ENCODE measurements at places on chromosomes 13 and 19. TPM values are rescaled to one million over a fixed set of nuclear protein-coding genes. Genes with fewer than 3 reads are reported as not detected.

GRCh38 chr13:108527844-108528243, 101.6 kb upstream of the MYO16 start:
- no peaks in the 10 kb centered on the region for H3K36me3 ChIP-seq
- no peaks in the 10 kb centered on the region for H3K27me3 ChIP-seq
- no peak overlapping the region for H3K4me3 ChIP-seq
- no peaks in the 10 kb centered on the region for H3K4me1 ChIP-seq
- H3K27ac ChIP-seq: no peak overlapping the region
- no peak for DNase-seq

DNA sequence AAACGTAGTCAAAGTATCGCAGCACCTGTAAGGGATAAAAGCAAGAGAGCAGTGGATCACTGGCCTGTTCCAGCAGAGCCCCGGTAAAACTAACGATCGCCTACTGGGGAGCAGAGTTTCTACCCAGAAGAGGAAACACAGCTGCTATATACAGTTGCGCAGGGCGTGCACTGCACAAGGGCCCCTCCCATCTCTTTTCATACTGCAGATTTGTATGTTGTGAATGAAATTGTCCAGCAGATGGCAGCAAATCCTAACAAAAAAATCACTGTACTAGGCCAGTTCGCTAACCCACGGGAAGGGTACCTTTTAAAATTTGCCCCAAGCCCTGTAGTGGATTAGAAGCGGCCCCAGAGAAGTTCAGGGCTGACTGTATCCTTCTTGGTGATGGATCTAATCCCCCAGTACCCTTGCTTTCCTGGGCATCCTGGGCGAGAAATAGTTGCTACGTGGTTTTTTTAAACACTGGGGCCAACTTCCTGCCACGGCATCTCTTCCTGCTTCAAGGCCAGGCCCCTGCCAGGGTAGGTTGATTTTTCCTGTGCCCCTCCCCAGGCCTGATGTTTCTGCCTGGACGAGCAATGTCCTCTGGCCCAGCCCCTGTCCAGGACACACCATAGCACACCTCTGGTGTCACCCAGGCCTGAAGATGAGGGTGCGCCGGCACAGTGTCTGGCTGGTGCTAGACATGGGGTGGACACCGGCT, 127.0 kb downstream of the IER2 start:
- H3K4me3 ChIP-seq: no peak overlapping the region
- peaks cover 21% of the 10 kb centered on the region for H3K36me3 ChIP-seq
- DNase-seq: peak; percentile 61
- H3K27me3 ChIP-seq: no peaks in the 10 kb centered on the region
- no peak overlapping the region for H3K27ac ChIP-seq
- H3K4me1 ChIP-seq: no peaks in the 10 kb centered on the region

- no peak for DNase-seq
- H3K27ac ChIP-seq: no peak overlapping the region
- H3K4me1 ChIP-seq: no peaks in the 10 kb centered on the region
- H3K4me3 ChIP-seq: no peak overlapping the region
These were observed 3.1 kb upstream of the KLK1 start for GRCh38 chr19:50826492-50827240.

Gene WDR87
- total RNA-seq: not detected

Gene LILRA1
- not detected for total RNA-seq

Data from H9 (cell line).